ENCODE measurements at places on chromosomes 11 and 22. TPM values are rescaled to one million over a fixed set of nuclear protein-coding genes. Genes with fewer than 3 reads are reported as not detected.

DNA sequence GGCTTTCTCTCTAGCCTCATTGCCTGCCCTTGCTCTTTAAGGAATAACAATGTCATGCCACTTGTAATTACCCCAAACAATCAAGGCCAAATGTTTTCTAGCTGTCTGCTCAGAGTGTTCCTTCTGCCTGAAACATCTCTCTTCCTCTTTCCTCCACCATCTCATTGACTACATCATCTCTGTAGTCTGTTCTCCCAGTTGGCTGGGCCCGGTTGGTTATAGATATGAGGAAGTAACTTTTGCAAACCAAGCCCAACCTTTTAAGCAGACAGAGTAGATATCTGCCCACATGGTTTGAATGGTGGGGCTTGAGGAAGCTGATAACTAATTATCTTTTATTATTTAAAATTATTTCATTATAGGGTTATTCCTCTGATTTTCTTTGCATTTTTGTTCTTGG, 104.5 kb downstream of the NTM start:
- no peak for DNase-seq

- DNase-seq = no peak
Observed at GRCh38 chr22:49774046-49774445, 53.6 kb downstream of the BRD1 start.

- DNase-seq = no peak
Observed at GRCh38 chr22:43230571-43230970, 43.6 kb upstream of the TTLL12 start.

DNA sequence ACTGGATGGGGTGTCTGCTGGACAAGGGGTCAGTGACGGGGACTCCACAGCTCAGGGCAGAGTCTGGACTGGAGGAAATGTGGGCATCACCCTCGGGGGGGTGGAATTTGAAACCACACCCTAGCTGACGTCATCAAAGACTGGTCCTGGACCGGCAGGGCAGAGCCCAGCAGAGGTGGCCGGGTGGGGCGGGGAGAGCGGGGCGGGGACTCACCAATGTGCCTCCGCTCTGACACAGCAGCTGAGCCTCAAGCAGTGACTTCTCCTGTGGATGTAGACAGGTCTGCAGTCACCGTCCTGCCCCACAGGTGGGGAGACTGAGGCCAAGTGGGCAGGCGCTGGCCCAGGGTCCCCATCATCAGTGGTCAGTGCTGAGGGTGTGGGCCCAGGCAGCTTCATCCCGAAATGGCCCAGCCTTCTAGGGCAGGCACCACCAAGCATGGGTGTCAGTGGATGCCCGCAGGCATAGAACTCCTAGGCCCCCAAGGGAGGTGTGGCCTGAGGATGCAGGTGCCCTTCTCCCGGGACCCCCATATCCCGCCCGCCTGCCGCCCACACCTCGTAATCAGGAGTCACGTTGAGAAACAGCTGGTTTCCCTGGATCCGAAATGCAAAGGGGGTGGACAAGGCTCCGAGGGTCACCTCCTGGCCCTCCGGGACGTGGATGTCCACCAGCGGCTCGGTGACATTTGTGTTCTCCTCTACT, 603 bp downstream of the CDHR5 start:
- DNase-seq = no peak

GRCh38 chr11:82802710-82803109, 69.0 kb upstream of the FAM181B start:
- no peak for DNase-seq

GRCh38 chr22:38649841-38650522, 6.2 kb downstream of the FAM227A start:
- no peak for DNase-seq

DNA sequence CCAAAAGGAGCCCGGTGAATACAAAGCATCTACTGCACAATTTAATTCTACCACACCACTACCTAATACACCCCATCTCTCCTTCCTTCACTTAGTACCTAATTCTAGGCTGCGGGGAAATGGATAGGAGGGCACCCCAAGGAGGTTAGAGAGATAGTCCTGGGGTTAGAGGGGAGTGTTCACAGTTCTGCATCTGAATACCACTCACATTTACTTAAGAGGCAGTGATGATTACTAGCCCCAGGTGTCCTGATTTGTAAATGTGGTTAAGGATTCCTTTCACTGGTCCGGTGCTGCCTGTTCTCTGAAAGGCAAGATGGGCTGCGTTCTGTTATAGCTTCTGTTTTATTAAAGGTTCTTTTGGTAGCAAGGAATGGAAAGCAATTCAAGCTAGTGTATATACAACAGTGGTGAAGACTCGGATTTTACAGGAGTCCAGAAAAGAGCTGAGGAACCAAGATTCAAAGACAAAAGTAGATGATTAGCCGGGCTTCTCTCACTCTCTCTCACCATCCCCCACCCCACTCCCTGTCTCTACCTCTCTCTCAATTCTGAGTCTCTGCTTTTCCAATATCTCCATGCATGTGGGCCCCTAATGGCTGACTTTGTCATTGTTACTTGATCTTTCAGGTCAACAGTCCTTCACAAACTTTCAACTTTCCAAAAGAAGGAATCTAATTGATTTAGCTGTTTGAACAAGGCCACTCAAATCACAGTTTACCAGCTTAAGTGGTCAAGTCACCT, 8.7 kb upstream of the KCNA4 start:
- DNase-seq = no peak

DNA sequence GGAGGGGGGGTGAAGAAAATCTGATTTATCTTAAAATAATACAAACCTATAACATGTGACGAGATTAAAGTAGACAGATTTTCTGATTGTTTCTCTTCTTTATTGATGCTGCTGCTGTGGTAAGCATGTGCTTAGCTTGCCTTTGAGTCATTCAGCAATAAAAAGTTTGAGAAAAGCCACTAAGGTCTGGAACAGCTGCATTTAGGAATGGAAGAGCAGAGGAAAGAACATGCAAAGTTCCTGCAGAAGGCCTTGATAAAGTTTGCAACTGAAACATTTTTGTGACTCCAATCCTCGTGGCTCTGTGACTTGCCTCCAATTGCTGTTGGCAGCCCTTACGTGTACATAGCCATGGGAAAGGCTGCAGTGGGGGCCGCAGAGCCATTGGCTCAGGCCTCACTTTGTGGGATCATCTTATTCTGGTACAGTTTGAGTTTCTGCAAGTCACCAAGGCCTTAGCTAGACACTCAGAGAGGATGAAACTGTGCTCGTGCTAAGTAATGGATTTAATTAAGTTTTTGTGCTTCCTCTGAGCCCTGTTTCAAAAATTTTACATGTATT, 370.2 kb downstream of the AASDHPPT start:
- no peak for DNase-seq

DNA sequence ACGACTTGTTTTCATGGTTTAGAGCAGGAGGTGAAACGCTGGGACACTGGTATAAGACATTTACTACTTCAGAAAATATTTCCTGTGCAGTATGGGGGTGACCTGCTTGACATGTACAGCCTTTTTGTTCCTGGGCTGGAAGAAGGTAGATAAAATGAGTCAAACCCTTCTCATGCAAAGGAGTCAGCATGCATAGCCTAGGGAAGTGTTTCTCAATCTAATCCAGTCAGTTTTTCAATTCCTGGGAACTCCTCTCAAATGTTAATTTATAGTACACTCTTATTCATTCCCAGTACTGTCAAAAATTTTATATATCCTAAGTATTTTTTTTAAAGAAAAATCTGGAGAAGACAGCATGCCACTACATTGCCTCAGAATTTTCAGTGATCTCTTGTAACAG, 154.7 kb upstream of the GUCY1A2 start:
- no peak for DNase-seq

DNA sequence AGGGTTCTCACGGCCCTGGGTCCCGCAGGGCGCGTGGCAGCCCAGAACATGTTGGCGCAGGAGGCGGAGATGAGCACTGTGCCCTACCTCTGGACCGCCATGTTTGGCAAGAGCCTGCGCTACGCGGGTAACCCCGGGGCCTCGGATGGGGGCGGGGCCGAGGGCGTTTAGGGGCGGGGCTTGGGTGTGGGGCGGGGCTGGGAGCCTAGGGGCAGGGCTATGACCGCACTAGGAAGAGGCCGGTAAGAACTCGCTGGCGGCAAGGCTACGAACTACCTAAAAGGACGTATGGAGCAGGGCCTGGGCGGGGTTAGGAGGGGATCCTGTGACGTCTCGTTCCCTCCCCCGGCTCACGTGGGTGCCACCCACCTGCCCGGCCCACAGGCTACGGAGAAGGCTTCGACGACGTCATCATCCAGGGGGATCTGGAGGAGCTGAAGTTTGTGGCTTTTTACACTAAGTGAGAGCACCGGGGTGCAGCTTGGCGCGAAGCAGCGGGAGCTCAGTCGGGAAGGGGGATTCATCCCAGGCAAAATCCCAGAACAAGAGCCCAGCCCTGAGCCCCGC, 2.8 kb upstream of the LZTR1 start:
- peak; percentile 89 for DNase-seq

DNA sequence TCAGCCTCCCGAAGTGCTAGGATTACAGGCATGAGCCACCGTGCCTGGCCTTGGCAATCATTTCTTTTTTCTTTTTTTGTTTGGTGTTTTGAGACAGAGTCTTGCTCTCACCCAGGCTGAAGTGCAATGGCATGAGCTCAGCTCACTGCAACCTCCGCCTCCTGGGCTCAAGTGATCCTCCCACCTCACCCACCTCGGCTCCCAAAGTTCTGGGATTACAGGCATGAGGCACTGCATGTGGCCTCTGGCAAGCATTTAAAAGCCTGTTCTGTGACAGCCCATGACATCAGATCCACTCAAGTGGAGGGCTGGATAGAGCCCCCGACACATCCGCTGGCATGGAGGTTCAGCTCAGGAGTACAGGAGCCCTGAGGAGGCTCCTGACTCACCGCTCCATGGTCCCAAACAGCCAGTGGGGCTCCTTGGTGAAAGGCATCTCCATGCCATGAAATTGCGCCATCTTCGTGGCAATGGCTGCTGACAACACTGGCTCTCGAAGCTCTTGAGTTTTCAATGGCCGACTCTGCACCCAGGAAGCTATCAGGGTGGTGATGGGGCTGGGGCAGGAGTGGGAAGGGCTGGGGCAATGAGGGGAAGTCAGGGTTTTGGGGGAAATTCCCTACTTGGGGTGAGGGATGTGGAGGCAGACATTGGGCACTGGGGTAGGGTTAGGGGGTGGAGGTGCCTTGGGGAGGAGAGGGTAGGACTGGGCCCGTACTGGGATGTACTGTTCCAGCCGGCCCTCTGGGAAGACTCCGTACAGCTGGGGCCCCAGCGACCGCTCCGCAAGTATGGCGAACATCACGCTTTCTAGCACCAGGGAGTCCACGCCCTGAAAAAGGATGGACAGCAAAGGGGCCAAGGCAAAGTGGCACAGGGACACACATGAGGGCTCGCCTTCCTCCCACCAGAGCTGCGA, 1.4 kb downstream of the CHKB start:
- DNase-seq = no peak

DNA sequence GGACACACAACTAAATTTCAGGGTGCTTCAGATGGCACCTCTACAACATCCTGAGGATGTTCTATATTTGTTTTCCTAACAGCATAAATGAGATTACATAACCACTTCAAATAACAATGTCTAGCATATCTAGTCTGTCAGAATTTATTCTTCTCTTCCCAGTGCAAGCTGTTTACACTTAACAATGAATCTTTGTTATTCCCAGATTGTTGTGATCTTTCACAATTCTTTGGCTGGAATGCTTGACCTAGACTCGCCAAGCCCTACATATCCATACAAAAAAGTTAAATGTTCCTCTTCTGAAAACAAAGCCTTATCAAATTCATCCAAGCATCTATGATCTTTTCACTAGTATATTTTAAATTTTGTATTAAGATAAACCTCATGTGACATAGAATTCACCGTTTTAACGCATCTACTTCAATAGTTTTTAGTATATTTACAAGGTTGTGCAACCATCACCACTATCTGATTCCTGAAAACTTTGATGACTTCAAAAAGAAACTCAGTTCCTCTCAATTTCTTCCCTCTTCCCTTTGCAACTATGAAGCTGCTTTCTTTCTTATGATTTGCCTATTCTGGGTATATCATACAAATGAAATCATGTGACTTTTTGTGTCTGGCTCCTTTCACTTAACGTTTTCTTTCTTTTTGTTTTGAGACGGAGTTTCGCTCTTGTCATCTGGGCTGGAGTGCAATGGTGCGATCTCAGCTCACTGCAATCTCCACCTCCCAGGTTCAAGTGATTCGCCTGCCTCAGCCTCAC, 61.7 kb upstream of the CHRNA10 start:
- no peak for DNase-seq

DNA sequence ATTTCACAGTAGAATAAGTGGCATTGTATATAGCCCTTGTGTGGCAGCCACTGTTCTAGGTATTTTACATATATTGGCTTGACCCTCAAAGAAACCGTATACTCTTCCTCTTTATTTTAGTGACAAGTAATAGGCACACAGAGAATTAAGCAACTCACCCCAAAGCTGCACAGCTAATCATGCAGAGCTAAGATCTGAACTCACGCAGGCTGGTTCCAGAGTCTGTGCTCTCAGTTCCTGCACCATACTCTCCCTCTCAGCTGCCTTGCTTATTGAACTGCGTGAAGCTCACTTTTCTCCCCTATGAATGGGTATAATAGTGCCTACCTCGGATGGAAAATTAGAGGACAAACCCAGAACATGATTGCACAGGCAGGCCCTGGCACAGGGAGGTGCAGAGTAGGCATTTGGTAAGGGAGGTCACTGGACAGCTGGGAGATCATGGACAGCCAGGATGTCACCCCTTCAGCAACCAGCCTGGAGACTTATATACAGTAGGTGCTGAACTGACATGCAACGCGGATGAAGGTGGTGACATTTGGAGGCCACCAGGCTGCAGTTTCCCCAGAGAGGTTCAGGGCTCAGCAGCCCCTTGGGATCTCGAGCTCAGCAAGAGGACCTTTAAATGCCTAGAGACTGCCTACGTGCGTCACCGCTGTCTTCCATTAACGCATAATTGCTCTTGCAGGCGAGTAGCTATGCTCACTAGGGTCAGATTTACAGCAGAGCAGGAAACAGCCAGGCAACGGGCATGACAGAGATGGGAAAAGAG, 78.4 kb upstream of the TP53I11 start:
- no peak for DNase-seq

DNA sequence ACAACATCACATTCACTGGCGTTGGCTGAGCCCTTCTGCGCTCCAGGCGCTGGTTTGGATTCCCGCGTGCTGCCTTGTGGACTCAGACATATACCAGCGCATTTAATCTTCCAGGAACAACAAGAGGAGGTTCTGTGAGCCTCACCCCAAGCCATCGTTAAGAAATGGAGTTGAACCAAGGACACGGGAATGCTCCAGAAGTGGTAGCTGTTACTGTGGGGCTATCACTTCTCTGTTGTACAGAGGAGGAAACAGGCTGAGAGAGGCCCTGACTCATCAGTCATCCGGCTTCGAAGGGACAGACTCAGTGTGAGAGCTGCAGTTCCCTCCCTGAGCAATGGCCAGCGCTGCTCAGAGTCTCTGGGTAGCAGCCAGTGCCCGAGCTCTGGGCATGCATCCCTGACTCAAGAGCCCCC, 291.3 kb downstream of the TBC1D22A start:
- DNase-seq = peak; percentile 81

Gene SOX6
- total RNA-seq = 0.09 TPM

Gene TEX54
- total RNA-seq = not detected

Gene SYTL2
- 2.0 TPM for total RNA-seq

Gene FAM89B
- 23.3 TPM for total RNA-seq

Gene BATF2
- 0.34 TPM for total RNA-seq

Gene UNC93B1
- 21.1 TPM for total RNA-seq

Gene LRP4
- 2.2 TPM for total RNA-seq

Gene GRAP2
- total RNA-seq = not detected

Gene GSTT2
- not detected for total RNA-seq

Gene PRCP
- 282 TPM for total RNA-seq
